ENCODE measurements at places on chromosomes 13 and 19.

DNA sequence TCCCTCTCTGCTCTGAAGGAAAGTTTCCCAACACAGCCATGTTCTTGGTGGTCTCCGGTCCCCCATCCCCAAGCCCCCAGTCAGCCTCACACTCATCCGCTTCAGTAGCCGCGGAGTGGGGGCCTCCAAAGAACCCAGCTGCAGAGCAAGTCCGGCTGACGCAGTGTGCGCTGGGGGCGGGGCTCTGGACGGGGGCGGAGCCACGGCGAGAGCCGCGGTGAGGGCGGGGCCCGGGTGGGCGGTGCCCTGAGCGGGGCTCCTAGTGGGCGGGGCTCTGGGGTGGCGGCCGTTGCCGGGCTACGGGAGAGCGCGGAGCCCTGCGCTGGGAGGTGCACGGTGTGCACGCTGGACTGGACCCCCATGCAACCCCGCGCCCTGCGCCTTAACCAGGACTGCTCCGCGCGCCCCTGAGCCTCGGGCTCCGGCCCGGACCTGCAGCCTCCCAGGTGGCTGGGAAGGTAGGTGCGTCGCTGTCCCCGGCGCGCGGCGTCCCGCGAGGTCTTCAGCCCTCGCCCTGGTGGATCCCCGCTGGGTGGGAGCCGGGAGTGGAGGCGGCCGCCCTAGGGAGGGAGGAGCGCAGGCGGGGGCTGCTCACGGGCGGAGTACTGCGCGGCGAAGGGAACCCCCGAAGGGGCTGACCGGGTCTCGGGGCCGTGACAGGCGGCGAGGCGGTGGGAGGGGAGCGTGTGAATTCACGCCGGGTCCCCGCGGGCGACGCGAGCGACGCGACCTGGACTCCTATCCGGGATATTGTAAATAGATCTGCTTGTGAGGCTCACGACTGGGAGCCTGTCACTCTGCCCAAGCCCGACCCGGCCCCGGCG is 9.1 kb downstream of the TNFRSF19 start:
- DNase-seq, result peak; percentile 83

GRCh38 chr13:84470528-84470927 is 588.3 kb upstream of the SLITRK1 start:
- DNase-seq, result no peak

GRCh38 chr19:7978179-7978825 is 27.1 kb downstream of the ELAVL1 start:
- DNase-seq, result no peak

DNA sequence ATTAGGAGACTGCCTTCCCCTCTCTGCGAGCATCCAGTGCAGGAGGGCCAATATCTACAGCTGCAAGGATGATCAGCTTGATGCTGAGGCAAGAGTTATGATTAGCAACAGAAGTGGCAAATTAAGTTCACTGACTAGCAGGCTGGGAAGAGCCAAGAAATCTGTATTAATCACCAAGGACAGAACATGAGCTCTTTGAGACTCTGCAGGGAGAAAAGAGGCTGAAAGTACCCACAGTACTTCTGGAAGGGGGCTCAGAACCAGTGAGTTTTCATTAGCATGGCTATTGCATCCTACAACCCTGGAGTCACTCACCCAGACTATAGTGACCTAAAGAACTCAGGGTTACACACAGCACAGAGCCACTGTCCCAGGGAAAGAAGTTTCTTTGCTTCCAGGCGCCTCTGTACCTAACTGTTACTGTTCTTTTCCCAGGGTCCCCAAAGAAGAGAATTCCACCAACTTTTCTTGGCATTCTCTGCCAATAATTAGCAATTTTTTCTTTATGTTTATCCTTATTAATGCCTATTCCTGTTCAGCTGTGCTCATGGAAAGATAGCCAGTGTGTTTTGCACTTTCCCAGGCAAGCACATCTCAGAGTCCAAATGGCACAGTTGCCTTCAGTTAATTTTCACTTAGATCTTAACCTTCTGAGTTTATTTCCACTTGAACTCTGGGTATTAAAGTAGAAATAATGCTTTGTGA is 25.8 kb upstream of the MEDAG start:
- no peak for DNase-seq

- no peak for DNase-seq
Observed at GRCh38 chr19:5466814-5467291, 11.6 kb downstream of the ZNRF4 start.

DNA sequence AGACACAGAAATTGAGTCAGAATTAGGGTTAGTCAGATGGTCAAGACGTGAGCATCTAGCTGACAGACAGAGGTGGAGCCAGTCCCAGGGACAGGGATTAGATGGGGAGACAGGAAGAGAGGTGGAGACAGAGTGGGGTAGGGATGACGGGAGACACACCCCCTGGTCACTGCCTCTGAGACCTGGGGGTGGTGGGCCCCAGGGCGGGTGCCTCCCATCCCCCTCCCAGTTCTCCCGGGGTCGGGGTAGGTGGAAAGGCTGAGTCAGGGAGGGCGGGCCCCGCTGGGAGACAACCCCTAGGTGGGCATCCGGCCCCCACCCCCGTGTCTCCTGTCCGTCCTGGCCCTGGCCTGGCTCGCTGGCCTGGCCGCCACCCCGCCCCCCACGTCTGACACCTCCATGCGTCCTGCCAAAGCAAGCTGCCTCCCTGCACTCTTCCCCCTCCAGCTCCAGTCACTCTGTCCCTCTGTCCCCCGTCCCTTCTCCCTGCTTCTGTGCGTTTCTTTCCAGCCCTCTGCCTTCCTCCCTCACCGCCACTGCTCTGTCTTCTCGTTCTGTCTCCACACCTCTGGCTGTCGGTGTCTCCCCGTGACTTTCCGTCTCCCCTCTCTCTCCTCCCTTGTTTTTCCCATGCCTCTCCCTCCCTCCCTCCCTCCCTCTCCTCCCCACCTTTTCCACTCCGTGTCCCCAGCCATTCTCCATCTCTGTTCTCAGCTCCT is 15.1 kb downstream of the CCDC97 start:
- no peak for DNase-seq

GRCh38 chr19:31271306-31271911 is 77.8 kb downstream of the TSHZ3 start:
- DNase-seq, result no peak

- no peak for DNase-seq
Observed at GRCh38 chr13:107427536-107427935, 787.8 kb downstream of the LIG4 start.

DNA sequence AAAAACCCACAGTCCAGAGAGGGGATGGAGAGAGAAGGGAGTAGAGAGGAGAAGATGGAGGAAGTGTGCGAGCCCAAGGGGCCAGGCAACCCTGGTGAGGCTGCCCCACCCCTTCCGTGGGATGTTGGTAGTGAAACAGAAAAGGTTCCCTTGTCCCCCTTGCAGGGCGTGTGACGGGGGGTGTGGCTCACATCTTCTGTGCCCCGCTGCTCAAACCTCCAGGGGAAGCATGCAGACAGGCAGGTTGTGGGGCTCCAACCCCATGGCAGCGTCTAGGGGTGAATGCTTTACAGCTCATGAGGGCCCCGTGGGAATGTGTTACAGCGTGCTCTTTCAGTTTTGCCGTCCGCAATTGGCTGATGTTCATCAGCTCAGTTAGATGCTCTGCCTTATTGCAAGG is 14.7 kb upstream of the EVI5L start:
- no peak for DNase-seq

GRCh38 chr13:36369268-36370107 is 23.3 kb upstream of the SPART start:
- no peak for DNase-seq

DNA sequence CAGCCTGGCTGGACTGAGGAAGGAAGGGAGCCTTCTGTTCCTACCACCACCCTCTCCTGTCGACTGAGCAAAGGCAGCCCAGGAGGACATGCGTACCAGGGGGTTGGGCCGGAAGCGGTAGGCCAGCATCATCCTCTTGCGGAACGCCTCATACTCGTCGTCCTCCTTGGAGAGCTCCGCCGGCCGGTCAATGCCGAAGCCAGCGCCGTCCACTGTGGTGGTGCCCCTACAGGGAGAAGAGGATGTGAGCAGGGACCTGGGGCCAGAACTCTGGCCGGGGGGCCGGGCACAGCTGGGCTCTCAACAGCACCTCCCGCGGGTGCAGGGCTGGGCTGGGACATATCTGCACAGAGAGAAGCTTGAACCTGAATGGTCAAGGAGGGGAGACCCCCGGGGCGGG is 3.8 kb upstream of the TM6SF2 start:
- DNase-seq, result no peak

- no peak for DNase-seq
Observed at GRCh38 chr13:114035583-114036531, 62.0 kb upstream of the C13orf46 start.

- no peak for DNase-seq
Observed at GRCh38 chr13:31096654-31097302, 64.9 kb downstream of the HSPH1 start.

GRCh38 chr13:62525652-62526051 is 1110.0 kb upstream of the PCDH20 start:
- no peak for DNase-seq

DNA sequence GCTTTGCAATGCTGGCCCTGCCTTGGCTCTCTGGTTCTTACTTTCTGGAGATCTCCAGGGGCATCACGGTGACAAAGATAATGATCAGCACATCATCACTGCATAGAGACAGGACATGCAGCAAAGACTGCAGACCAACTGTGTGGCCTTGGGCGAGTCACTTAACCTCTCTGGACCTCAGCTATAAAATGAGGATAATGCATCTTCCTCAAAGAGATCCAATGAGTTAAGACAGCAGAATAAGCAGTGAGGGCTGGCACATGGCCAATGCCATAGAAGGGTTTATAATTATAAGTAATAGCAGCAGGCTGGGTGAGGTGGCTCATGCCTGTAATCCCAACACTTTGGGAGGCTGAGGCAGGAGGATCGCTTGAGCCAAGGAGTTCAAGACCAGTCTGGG is 2.4 kb downstream of the MAG start:
- no peak for DNase-seq

DNA sequence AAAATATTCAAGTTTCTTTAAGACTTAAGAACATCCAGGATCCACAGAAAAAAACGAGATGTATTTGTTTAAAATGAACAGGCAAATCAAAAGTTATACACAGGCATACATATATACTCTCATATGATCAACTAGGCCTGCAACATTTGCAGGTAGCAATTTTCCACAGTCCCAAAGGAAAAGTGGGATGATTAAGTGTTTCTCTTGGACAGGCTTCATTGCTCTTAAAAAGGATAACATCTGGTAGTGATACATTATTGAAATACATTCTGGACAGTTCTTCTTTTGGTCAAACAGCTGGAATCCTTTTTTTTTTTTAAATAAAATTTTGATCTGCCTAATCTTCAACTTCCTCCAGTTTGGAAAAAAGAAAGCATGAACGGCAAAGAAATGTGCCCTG is 114.8 kb upstream of the TDRD3 start:
- DNase-seq, result no peak

GRCh38 chr13:48661107-48661506 is 7.4 kb downstream of the CYSLTR2 start:
- no peak for DNase-seq

GRCh38 chr13:37479916-37480315 is 118.7 kb downstream of the POSTN start:
- no peak for DNase-seq

GRCh38 chr19:39077323-39077722 is 6.8 kb upstream of the ACP7 start:
- no peak for DNase-seq

- DNase-seq, result no peak
Observed at GRCh38 chr19:35555301-35556005, 8.0 kb downstream of the ATP4A start.

DNA sequence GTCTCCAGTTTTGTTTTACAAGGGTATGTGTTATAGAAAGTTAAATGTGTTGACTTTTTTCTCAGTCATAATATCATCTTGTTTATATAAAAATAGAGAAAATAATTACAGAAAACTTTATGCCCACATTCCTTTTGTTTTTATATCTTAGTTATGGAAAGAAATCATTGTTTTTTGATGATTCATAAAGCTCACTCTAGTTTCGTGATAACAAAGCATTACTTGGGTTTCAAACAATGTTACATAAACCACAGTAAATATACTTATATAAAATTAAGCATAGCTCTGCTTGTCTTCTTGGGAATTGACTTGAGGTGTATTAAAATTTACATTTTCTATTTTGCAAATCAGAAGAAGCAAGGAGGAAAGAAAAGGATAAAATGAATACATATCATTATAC is 111.8 kb downstream of the SGCG start:
- DNase-seq, result no peak

DNA sequence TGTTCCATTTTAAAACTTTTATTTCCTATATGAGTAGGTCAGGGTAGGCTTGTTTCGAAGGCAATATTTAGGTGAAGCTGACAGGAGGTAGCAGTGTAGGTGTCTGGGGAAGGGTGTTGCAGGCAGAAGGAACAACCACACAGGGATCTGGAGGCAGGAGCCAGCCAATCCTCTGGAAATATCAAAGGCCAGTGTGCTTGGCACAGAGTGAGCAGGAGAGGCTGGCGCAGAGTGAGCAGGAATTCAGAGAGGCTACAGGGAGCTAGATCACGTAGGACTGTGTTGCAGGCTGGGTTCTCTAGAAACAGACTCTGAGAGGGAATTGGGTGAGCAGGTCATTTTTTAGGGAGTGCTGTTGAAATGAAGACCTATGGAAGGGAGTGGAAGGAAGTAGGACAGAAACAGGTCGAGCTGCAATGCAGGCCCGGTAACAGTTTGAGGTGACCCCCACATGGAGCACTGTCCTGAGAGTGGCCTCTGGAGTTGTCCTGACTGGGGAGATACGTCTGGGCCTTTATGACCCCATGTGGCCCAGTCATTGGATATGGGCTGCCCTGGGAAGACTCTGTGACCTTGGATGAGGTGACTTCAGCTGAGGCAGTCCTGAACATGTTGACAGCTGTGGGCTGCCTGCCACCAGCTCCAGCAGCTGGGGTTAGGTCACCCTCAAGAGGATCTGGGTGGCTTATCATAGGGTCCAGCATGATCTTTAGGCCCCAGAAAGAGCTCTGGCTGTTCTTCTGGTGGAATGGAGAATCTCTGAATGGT is 51.7 kb downstream of the ERCC5 start:
- no peak for DNase-seq

GRCh38 chr19:2249880-2250765 is 1.0 kb downstream of the AMH start:
- DNase-seq, result no peak

DNA sequence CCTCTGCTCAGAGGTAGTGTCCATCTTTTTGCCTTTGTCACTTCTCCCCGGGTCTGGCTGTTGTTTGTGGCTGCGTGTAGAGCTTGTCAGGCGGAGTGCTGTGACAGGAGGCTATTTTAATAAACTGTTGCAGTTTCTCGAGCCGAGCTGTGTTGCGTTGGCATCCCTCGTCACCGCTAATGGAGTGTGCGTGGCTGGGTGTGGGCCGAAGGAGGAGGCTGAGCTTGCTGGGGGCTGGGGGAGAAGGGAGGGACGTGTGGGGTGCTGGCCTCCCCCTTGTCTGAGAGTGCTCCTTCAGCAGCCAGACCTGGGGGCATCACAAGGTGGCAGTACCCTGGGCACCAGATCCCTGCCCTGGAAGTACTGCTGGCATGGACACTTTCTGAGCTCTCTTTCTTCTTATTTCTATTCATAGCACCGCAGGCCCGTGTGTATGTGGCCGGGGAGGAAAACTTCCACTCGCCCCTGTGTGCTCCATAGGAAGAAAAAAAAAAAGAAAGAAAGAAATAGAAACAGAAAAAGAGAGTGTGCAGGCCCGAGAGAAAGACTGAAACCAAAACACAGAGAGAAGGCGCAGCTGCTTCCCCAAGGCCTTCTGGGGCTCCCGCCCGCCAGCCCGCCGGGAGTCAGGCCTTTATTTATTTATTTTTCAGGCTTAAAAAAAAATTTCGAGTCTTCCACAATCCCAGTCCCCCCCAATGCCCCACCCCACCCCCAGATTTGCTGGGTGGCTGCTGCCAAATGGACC is 27.0 kb downstream of the NFIX start:
- DNase-seq, result no peak
